ENCODE measurements at places on chromosomes 13 and 19. TPM values are rescaled to one million over a fixed set of nuclear protein-coding genes. Genes with fewer than 3 reads are reported as not detected.

ATP4B gene
- total RNA-seq, result not detected

GRCh38 chr19:40974633-40975037 lies 16.4 kb upstream of the CYP2B6 start:
- H3K27ac ChIP-seq, result no peak overlapping the region

DNA sequence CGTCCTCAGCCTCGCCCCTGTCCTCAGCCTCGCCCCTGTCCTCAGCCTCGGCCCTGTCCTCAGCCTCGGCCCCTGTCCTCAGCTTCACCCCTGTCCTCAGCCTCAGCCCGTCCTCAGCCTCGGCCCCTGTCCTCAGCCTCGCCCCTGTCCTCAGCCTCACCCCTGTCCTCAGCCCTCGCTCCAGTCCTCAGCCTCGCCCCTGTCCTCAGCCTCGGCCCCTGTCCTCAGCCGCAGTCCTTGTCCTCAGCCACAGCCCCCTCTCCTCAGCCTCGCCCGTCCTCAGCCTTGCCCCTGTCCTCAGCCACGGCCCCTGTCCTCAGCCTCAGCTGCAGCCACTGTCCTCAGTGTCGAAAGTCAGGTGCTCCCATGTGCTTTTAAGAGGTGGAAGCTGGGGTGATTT lies 10.5 kb downstream of the C13orf46 start:
- no peaks in the 10 kb centered on the region for H3K4me1 ChIP-seq
- no peak overlapping the region for H3K4me3 ChIP-seq
- no peak overlapping the region for H3K27ac ChIP-seq
- no peak for DNase-seq
- no peaks in the 10 kb centered on the region for H3K27me3 ChIP-seq

OR10H5 gene
- total RNA-seq, result not detected

NKPD1 gene
- total RNA-seq, result 2.4 TPM

DNA sequence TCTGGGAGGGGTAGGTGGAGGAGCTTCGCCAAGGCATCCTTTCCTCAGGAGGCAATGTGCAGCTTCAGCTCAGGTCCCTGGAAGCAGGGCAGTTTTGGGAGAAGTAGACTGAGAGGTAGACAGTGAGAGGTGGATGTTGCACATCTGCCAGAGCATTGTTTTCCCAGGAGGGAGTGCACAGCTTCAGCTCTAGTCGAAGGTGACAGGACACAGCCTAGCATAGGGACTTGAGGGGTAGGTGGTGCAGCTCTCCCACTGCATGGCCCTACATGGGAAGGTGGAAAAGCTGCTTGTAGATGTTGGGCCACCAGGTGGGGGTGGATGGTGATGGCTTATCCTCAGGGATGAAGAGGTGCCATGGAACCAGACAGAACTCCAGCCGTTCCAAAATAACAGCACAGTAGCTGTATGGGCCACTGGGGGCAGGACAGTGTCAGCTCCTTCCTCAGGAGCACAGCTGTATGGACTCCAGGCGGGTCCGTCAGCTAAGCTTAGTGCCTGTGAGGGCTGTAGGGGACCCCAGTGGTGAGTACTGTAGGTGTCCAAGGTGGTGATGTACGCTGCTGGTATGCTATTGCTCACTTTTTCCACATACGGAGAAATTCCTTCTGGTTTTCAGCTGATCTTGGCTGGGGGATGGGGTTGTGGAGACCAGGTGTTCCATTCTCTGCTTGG lies 17.4 kb upstream of the ZNF543 start:
- H3K27ac ChIP-seq, result no peak overlapping the region
- no peaks in the 10 kb centered on the region for H3K4me1 ChIP-seq
- peaks cover 2% of the 10 kb centered on the region for H3K36me3 ChIP-seq
- peak; percentile 15 for DNase-seq
- no peaks in the 10 kb centered on the region for H3K27me3 ChIP-seq
- no peak overlapping the region for H3K4me3 ChIP-seq

LILRB3 gene
- total RNA-seq, result not detected

GRCh38 chr19:42436006-42436405 lies 6.7 kb downstream of the CXCL17 start:
- H3K36me3 ChIP-seq, result no peaks in the 10 kb centered on the region
- peaks cover 23% of the 10 kb centered on the region for H3K4me1 ChIP-seq
- no peak for DNase-seq
- H3K4me3 ChIP-seq, result no peak overlapping the region

DNA sequence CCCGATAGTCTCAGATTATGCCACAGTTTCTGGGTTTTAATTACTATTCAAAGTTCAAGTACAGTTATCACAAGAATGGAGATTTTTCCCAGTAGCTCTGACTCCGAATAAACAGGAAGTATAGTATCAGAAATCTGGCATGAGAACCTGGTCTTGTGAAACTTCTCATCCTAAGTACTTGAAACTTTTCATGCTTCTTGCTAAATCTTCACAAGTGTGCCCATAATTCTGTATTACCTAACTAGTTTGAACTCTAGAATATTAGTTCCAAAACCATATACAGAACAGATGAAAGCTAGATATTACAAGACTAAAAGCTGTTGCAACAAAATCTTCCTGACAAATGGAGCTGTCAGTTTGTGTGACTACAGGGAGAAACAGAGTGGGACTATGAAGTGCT lies 70.5 kb upstream of the CSNK1A1L start:
- H3K4me1 ChIP-seq, result no peaks in the 10 kb centered on the region
- no peak for DNase-seq
- H3K36me3 ChIP-seq, result no peaks in the 10 kb centered on the region
- no peak overlapping the region for H3K4me3 ChIP-seq

DNA sequence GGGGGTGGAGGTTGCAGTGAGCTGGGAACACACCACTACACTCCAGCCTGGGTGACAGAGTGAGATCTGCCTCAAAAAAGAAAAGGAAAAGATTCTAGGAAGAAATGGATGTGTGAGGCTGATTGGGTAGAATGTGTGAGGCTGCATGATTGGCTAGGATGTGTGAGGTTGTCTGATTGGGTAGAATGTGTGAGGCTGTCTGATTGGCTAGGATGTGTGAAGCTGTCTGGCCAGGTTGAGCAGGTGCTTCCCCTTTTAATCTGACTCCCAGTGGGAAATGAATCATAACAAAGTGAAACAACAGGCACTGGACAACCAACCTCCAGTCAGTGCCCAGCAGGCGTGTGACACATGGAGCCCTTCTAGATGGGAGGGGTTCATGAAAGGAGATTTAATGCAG lies 14.7 kb downstream of the C13orf46 start:
- H3K27ac ChIP-seq, result no peak overlapping the region
- no peaks in the 10 kb centered on the region for H3K27me3 ChIP-seq
- no peak overlapping the region for H3K4me3 ChIP-seq

STAP2 gene
- 71.6 TPM for total RNA-seq

DNA sequence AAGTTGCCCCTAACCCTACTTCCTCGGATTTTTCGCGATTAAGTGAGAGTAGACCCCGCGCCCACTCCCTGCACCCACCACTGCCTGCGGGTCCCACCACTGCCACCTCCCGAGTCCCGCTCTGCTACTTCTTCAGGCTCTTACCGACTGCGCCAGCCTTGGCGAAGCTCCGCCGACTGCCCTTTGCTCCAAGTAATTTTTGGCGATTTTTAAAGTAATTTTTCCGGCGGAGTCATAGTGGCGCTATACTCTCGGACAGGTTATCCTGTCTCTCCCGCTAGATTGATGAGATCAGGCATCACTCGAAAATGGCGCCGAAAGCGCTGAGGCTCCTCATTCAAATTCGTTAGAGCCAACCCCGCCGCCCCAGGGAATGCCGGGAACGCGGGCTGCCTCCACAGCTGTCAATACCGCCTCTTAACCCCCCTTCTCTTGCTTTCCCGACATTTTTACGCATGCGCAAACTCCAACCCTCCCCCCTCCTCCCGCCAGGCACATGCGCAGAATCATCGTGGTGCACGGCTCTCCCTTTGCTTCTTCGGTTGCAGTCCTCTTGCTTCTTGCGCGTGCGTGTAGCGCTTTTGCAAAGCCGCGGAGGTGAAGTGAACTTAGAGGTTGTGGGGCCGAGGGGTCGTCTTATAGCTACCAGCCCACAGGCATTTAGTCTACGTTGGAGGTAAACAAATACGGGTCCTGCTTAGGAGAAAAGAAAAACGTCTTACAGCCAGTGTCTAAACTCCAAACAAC lies 66.6 kb downstream of the KCNRG start:
- H3K4me1 ChIP-seq, result peaks cover 10% of the 10 kb centered on the region
- no peaks in the 10 kb centered on the region for H3K27me3 ChIP-seq
- peak overlapping the region; percentile 96 for H3K27ac ChIP-seq
- peak; percentile 99 for DNase-seq
- no peaks in the 10 kb centered on the region for H3K36me3 ChIP-seq
- H3K4me3 ChIP-seq, result peak overlapping the region; percentile 47

TNFSF9 gene
- total RNA-seq, result 0.77 TPM

DNA sequence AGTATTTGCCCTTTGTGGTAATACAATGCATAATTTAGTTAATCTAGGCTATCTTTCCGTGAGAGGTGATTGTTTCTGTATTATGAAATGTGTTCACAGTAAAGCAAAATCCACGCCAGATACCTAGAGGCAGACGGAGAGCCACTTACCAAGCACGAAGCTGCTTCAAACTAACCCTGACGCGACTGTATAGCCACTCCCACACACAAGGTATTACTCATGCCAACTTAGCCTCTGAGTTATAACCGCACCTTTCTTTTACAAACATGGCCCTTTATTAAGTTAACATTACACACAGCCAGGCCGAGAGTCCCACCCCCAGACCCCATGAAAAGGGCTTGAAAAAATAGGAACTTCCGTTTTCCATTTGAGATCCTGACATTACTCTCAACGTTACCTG lies 185.7 kb downstream of the ABCC4 start:
- no peaks in the 10 kb centered on the region for H3K27me3 ChIP-seq
- H3K36me3 ChIP-seq, result peaks cover 1% of the 10 kb centered on the region
- DNase-seq, result no peak
- peaks cover 18% of the 10 kb centered on the region for H3K4me1 ChIP-seq
- no peak overlapping the region for H3K27ac ChIP-seq

DNA sequence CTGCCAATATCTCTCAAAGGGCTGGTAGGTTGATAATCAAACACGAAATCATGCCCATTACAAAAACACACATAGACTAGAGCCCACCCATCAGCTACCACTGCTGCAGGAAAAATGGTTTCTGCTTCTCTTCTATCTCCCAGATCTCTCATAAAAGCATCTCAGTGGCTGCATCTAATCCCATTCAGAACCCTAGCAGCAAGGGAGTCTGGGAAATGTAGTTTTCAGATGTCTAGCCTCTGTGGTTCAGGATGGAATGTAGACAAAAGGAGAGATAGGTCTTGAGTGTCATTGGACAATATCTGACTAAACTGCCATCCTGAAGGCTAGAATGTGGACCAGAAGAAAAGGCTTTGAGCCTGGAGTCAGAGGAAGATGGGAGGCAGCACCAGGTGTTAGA lies 32.1 kb downstream of the RDH8 start:
- H3K4me3 ChIP-seq, result no peak overlapping the region
- DNase-seq, result no peak
- no peak overlapping the region for H3K27ac ChIP-seq
- no peaks in the 10 kb centered on the region for H3K4me1 ChIP-seq
- H3K36me3 ChIP-seq, result no peaks in the 10 kb centered on the region

DNA sequence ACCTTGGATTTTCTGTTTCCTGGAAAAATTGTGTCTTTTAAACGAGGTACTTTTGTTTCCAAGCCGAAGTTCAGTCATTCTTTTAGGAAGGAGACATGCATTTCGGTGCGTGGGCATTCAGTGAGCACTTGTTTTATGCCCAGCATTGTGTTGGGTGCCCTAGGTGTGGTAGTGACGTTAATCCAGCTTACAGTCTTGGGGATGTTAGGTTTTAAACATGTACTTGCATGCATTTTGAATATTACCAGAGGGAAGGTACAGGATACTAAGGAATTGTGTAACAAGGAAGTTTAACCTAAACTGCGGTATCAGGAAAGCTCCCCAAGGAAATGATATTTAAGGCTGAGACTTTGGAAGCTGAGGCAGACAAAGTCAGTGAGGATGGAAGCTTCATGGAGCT lies 66.3 kb downstream of the ARHGAP35 start:
- no peaks in the 10 kb centered on the region for H3K36me3 ChIP-seq
- H3K4me1 ChIP-seq, result peaks cover 34% of the 10 kb centered on the region
- H3K27me3 ChIP-seq, result no peaks in the 10 kb centered on the region

GRCh38 chr13:22592515-22592914 lies 588.3 kb upstream of the SGCG start:
- H3K36me3 ChIP-seq, result no peaks in the 10 kb centered on the region
- H3K4me1 ChIP-seq, result peaks cover 20% of the 10 kb centered on the region
- H3K4me3 ChIP-seq, result no peak overlapping the region
- no peak for DNase-seq
- H3K27ac ChIP-seq, result no peak overlapping the region

SLC25A41 gene
- 0.23 TPM for total RNA-seq

GRCh38 chr13:110565296-110565695 lies 3.8 kb upstream of the RAB20 start:
- no peak overlapping the region for H3K27ac ChIP-seq
- peaks cover 14% of the 10 kb centered on the region for H3K4me1 ChIP-seq
- no peak overlapping the region for H3K4me3 ChIP-seq
- no peak for DNase-seq
- H3K36me3 ChIP-seq, result peaks cover 4% of the 10 kb centered on the region
- no peaks in the 10 kb centered on the region for H3K27me3 ChIP-seq

Measured in Caco-2 (cell line).